Activated naive CD4-positive, alpha-beta T cell treated with anti-CD3 and anti-CD28 coated beads, Interleukin-2, amount 50 U/mL, for 72 hours (primary cell): ENCODE measurements at places on chromosomes 11 and 22. TPM values are rescaled to one million over a fixed set of nuclear protein-coding genes. Genes with fewer than 3 reads are reported as not detected.

GRCh38 chr11:132453406-132453805 is 1078.9 kb downstream of the OPCML start:
- no peak for DNase-seq

GRCh38 chr11:103978616-103979595 is 57.5 kb upstream of the DDI1 start:
- no peak for DNase-seq

- DNase-seq, result no peak
Measured at GRCh38 chr11:9753021-9753420, 89.1 kb downstream of the SWAP70 start.

DNA sequence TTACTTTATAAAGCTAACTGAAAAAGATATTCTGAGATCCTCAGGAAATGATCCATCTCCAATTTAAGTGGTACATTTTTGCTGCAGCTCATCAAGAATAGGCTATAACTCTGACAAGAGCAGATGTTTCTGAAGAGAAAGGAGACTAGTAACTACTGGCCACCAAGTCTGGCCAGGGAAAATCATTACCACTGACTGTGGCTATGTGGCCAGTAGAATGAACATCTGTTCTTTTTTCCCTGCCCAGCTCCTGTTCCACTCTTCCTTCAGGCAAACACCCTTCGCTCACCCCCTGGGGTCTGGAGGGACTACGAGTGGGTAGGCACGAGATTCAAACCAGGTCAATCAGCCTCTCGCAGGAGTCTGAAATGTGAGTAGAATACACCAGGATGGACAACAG is 23.9 kb downstream of the TMEM123 start:
- no peak for DNase-seq

- no peak for DNase-seq
Measured at GRCh38 chr22:22226448-22227187, 18.0 kb upstream of the VPREB1 start.

- no peak for DNase-seq
Measured at GRCh38 chr11:117457835-117458234, 130.2 kb downstream of the CEP164 start.

GRCh38 chr11:115408036-115408921 is 95.9 kb downstream of the CADM1 start:
- DNase-seq, result no peak

DNA sequence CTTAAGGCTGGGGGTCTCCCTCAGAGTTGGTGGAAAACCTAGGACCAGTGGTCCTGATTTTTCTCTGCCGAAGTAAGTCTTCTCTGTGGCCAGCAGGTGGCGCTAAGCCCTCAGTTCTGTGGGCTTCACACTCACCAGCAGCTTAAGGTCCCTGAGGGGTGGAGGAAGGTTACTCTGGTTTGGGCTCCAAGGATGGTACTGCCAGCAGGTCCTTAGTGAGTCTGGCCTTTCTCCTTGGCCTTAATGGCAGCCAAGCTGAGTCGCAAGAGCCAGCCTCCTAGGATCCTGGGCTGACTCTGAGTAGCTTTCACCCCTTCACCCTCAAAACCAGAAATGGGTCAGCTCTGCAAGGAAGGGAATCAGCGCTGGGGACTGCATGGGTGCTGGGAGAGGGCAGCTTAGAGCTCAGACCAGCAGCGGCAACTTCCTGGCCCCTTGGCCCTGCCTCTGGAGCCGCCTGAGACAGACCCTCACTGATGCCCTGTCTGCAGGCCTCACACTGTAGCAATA is 4.4 kb downstream of the KCNJ11 start:
- DNase-seq, result peak; percentile 80

GRCh38 chr22:46070803-46071450 is 79.4 kb upstream of the PPARA start:
- peak; percentile 61 for DNase-seq

NUCB2 gene
- total RNA-seq, result 49.4 TPM

NOX4 gene
- total RNA-seq, result not detected

MAPK8IP2 gene
- total RNA-seq, result 0.27 TPM

MAJIN gene
- total RNA-seq, result 0.45 TPM

GTSE1 gene
- 56.1 TPM for total RNA-seq
